BJ (cell line): ENCODE measurements at places on chromosomes 16 and 17.

DNA sequence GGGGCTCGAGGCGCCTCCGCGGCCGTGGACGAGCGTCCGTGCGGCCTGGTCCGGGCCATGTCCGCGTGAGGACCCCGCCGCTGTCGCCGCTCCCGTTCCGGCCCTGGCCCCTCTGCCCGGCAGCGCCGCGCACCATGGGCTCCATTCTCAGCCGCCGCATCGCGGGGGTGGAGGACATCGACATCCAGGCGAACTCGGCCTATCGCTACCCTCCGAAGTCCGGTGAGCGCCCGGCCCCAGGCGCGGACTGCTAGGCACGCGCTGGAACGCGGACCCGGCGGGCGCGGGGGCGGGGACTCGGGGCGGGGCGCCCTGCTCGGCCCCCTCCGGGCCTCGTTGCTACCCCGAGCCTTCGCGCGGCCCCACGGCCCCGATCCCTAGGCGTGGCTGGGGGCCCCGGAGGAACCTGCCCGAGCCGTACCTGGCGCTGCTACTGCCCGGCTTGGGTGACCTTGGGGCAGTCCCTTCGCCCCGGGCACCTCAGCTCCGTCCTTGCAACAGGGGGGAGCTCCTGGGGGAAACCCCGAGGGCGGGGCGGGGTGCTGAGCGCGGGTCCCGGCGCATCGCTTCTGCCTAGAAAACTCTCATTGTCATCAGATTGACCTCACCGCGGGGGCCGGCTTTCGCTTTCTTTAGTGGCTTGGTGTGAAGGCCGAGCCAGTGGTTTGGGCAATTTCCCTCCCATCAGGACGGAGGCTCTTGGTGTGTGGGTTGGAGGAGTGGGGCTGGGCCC lies 367 bp downstream of the MGRN1 start:
- no peak for DNase-seq

- no peak for DNase-seq
These were observed 14.1 kb upstream of the IGFALS start for GRCh38 chr16:1807626-1808025.

- DNase-seq: no peak
These were observed 39.9 kb downstream of the IQCK start for GRCh38 chr16:19757762-19758595.

DNA sequence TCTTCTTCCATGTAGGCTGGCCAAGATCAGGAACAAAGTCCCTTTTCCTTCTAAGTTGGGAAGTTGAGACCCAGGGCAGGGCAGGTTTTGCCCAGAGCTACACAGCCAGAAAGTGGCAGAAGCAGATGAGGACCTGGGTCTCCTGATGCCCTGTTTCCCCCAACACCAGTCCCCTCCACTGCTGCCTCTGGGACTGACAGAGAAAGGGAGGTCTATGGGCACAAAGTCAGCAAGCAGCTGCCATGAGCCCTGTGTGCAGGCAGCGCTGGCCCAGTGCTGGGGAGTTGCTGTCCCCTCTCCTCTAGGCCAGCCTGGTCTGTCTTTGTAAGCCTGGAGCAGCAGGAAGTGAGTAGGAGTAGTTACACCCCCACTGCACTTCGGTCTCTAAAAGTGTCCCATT lies 46.9 kb upstream of the NKD1 start:
- DNase-seq: no peak
